ENCODE measurements at places on chromosomes 16 and 17.
A peak's percentile ranks its signal among the peaks of the same experiment; 100 is the strongest.

DNA sequence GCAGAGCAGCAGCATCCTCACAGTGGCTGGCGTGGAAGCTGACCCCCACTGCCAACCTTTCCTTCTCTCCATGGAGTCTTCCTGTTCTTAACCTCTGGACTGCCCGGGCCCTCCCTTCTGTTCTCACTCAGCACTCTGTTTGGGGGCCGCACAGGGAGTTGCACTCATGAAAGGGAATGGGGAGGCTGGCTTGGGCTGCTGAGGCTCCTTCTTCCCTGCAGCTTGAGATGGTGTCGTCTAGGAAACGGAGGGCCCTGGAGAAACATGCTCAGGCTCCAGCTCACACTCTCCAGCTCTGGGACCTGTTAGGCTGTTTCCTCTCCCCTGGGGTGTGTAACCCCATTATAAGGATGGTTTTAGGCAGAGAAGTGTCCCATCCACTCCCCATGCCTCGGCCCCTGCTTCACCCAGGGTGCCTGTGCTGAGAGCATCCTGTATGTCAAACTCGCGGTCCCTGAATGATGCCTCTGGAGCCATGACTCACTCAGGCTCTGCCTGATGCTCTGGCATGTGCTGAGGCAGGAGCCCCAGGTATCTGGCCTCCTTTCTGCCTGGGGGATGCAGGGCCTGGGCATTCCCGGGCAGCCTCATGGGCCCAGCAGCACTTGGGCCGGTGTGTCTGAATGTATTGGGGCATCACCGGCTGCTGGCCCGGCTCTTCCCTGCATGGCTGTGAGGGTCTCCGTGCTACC lies 18.9 kb downstream of the TMEM94 start:
- DNase-seq = no peak

DNA sequence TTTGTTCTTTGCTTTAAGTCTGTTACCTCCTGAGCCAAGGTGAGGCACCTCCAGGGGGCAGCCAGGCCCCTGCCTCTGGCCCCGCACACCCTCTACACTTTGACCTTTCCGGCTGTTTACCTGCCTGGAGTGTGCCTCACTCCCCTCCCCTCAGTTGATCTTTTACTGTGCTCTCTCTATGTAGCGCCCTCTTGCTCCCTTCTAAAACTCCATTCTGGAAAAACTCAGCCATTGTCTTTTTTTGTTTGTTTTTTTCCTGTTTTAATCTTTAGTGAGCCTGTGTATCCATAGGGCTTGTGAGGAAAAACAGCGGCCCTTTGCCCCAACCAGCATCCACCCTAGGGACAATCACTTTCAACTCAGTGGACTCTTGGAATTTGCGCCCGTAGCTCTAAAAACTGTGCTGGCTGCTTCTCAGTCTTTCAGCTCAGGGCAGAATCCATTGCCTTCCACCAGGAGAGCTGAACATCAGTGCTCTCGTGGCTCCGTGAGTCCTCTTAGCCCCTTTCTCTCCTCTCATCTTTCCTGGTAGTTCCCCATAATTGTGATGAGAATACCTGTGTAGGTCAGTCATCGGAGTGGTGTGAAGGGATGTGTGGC lies 4.3 kb downstream of the AMDHD2 start:
- DNase-seq = no peak

GRCh38 chr16:27598931-27599565 lies 49.1 kb downstream of the KATNIP start:
- DNase-seq = no peak

DNA sequence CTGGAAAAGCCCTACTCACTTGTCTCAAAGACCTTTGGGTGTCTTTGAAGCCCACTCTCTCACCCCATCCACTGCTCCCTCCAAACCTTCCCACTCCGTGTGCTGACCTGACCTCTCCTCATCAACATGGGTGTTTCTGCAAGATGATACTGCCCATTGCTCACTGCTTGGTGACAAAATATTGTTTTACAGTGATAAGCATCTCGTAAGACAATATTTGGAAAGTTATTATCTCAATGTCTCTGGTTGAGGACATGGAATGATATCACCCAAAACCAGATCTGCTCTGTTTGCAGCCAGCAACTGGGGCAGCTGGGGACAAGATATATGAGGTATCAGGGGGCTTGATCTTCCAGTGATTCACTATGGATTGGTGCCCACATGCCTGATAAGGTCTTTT lies 195.8 kb downstream of the SALL1 start:
- no peak for DNase-seq

GRCh38 chr17:3543453-3543852 lies 14.2 kb downstream of the TRPV3 start:
- no peak for DNase-seq

DNA sequence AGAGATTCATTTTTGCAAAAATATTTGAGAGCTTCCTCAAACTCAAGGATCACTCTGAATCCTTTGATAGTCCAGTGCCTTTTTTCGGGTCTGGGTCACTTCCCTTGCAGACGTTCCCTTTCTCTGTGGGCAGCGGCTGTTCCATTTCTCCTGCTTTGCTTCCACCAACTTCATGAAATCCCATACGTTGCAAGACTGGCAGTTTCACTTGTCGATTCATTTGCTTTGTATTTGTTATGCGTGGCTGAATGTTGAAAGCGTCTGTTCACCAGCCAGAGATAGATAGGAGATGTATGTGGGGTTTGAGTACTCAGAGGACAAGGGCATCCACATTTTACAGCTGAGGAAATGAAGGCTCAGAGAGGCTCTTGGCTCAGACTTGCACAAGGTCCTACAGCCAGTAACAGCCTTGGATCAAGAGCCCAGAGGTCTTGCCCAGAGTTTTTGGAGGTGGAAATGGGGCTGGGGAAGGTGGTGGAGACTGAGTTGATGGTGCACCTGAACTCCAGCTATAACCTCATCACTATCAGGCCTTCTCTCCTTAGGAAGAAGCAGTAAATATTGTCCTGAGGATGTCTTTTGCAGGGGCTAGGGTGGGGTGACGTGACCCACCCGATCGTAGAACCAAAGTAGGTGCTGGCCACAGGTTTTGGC lies 1.3 kb upstream of the CCDC102A start:
- no peak for DNase-seq

- no peak for DNase-seq
Observed at GRCh38 chr17:38579934-38580333, 25.8 kb downstream of the SRCIN1 start.

GRCh38 chr17:59027750-59028149 lies 78.9 kb downstream of the TRIM37 start:
- no peak for DNase-seq

DNA sequence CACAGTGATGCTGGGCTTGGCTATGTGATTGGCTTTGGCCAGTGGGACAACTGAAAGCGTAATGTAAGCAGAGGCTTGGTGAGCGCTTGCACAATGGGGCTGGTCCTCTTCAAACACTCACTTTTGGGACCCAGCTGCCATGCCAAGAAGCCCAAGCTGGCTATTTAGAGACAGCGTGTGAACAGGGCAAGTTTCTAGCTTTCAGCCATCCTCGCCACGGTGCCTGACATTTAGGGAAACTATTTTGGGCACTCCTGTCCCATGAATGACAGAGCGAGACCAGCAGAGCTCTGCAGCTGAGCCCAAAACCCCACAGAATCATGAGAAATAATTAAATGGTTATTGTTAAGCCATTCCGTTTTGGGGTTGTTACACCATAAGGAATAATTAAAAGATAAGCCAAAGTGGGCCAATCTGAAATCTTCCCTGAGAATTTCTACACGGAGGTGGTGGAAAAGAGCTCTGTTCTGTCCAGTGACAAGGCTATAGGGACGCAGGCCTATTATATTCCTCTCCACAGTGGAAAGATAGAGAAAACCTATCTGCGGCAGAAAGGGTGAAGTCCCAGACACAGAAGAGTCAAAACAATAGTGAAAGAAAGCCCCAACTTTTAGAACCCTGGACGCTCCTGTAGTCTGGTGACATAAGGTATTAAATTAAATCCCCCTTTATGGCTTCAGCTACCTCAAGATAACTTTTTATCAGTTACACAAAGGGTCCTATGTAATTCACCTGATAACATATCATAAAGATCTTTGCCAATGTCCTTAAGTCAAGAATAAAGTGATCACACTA lies 10.8 kb upstream of the RPRML start:
- no peak for DNase-seq

DNA sequence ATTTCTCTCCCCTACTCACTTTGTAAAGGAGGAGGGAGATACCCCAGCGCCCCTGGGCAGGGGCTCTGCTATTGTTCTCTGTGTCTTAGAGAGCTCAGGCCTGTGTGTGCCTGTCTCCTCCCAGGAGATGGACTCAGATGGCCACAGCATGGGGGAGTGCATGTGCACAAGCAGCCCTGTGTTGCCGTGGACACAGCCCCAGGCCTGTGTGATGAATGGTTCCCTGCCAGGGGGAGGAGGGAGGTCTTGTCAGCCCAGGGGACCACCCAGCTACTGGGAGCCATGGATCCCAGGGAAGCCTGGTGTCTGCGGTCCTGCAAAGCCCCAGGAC lies 26.3 kb downstream of the GINS2 start:
- no peak for DNase-seq

GRCh38 chr16:81936209-81937000 lies 74.9 kb downstream of the SDR42E1 start:
- no peak for DNase-seq

DNA sequence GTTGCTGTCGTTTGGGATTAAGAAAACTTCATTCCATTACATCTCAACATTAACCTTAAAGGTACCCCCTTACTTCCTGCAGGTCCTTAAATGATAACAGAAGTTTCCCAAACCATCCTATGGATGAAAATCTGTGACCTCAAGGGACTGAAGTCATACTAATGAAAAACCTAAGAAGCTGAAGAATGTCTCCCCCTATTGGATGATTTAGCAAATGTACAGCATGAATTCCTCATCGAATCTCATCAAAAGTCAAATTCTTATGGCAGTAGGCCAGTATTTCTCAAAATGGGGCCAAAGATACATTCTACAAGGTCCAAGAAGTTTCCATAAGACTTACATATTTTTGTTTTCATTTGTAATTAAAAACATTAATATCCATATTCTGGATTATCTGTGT lies 13.5 kb downstream of the SCO1 start:
- no peak for DNase-seq

DNA sequence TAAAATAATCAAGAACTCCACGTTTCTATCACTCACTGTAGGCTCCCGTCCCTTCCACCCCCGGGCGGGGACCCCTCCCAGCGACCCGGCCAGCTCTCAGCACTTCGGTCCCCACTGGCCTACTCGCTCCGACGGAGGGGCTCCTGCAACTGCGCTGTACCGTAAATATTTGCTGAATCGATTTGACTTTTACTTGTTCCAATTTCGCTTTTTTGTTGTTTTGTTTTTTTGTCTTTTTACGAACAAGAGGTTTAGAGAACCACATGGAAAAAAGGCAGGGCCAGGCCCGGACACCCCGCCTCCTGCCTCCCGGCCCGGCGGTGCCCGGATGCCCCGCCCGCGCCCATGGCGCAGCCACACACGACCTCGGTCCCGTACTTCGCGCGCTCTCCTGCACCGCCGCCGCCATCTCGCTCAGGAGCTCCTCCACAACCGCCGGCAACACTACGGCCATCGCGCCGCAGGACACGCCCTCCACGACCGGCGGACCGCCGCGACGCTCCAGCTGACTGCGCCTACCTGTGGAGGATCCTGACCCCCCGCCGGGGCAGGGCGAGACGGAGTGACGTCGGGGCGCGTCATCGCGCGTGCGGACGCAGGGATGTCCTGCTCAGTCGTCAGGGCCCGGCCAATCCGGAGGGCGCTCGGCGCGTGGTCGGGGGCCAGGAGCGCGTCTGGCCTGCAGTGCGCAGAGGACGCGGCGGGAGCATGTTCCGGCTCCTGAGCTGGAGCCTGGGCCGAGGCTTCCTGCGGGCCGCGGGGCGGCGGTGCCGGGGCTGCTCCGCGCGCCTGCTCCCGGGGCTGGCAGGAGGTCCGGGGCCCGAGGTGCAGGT lies at the start of the genes TTC19 and ZSWIM7:
TTC19 (plus strand) TSS at position 684 of the 833 bp plus-strand sequence; CDS start at position 709, 25 bp downstream.
ZSWIM7 (minus strand) TSS at position 564 of the 833 bp plus-strand sequence; CDS start at position 454, 110 bp downstream.
- peak; percentile 84 for DNase-seq

- DNase-seq = no peak
Observed at GRCh38 chr16:9154567-9155410, 63.3 kb downstream of the HAPSTR1 start.

DNA sequence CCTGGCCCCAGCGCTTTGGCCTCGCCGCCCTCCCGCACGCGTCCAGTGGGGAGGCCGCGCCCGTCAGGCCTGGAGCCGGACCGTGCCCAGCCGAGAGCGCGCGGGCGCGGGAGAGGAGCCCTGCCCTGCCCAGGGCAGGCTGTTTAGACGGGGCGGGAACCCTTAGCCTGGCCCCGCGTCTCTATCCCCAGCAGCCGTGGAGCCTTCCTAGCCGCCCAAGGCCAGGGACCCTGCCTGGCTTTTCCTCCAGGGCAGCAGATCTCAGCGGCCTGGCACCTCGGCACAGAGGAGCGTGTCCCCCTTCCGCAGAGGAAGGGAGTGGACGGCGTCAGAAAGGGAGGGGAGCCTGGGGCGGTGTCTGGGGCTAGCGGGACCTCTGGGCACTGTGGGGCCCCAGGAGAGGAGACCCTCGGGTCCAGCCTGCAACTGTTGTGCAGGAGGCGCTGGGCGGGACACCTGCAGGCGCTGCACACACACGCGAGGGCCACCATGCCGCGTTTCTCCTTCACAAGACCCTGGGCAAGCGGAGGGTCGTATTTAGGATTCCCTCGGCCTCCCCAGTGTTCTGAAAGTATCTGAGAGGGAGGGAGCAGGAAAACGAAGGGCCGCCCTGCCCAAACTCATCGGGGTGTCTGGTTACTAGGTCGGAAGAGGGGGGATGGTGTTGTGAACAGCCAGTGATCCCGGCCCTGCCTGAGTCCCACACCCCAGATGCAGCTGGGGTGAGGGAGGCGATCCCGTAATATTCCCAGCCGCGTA lies 2.3 kb upstream of the NPTX1 start:
- DNase-seq = no peak

DNA sequence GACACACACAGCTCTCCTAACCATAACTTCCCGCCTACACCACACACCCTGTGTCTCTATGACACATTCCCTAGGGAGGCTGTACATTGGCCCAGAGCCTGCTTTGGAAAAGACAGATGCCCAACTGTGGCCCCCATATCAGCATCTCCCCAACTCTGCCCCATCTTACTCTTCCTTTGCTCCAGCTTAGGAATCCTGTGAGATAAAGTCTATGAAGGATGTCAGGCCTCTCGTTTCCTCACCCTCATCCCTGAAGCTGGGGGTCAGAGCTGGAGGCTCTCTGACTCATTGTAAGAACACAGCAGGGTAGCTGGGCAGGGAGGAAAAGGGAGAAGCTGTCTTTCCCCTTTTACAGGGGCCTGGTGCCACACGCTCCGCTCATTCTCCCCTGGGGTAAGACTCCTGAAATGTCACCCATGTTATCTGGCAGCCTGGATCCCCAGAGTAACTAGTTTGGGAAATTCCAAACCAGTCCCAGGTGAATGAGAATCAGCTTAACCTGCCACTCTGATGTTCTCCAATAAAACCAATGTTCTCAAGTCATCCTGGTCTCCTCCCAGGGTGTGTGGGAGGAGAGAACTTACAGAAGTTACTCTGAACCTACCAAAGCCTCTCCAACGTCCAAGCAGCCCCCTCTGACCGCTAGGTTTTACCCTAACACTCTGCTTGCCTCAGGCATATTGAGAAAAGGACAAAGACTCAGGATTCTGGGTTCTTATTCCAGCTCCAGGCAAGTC lies 2.8 kb downstream of the RAPGEFL1 start:
- no peak for DNase-seq

GRCh38 chr16:25093208-25094061 lies 18.1 kb upstream of the LCMT1 start:
- DNase-seq = no peak

All from stimulated activated CD8-positive, alpha-beta memory T cell treated with anti-CD3 and anti-CD28 coated beads, Interleukin-2, amount 100 ng/mL, for 1 hour (primary cell).